ENCODE measurements at places on chromosomes 3 and 15.

DNA sequence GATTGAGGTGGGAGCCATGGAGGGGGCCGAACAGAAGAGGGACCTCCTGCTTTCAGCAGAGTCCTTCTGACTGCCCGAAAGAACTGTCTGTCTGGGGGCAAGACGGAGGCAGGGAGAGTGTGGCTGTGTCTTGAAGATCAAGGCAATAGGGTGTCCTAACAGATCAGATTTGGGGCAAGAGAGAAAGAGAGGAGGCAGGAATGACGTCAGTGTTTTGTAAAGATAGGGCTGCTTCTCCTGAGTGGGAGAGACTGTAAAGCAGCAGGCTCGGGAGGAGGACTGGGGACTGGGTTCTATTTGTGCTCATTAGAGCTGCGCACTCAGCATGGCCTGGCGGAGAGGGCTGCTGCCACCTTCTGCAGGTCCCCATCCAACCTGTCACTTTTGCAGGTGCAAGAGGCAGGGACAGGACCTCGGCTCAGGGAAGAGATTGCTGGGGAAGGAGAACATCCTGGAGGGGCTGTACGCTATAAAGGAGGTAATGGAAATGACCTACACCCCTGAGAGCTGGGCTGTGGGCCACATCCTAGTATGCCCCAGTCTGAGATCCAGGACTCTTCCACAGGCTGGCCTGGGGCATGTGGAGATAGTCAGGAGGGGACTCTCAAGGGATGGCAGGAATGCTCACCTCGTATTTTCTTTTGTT is 29.0 kb upstream of the FGD5 start:
- no peak for DNase-seq

DNA sequence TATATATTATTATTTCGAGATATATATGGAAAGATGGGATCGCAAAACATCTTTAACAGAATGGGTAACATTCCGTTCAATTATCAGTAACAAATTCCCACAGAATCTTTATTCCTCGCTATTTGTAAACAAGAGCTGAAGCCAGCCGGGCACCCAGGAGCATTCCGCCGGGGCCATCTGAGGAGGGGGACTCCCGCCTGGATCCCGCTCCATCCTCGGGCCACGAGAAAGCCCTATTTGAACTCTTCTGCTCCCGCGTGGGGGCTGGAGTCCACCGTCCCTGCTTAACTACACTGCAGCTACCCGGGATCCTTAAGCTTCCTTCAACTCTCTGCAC is 687 bp downstream of the GPR176 start:
- no peak for DNase-seq

GRCh38 chr3:43856351-43856750 is 165.6 kb downstream of the ABHD5 start:
- no peak for DNase-seq

DNA sequence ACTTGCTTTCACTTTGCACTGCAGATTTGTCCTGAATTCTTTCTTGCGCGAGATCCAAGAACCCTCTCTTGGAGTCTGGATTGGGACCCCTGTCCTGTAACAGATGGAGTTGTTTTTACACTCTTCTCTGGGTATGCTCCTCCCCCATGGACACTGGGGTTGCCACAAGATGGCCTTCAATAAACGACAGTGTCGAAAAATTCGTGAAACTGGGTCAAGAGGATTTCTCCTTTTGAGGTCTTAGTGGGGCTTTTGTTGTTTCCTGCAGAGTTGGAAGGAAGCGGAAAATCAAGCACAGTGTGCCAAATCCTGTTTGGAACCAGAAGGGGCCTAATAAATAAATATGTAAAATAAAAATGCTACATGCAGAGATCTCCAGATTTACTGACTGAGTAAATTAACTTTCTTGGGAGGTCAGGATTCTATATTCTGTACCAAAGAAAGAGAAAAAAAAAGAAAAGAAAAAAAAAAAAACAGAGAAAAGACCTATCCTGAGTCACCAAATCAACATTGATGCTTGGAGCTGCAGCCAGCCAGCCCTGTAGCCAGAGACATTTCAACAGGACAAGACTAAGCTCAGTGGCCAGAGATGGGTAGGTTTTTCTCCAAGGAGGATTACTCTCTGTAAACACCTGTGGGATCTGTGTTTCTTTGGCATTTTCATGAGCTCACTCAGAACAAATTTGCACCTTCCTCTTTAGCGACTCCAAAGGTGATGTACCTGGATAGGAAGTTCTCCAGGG is 24.8 kb downstream of the CCDC80 start:
- no peak for DNase-seq

DNA sequence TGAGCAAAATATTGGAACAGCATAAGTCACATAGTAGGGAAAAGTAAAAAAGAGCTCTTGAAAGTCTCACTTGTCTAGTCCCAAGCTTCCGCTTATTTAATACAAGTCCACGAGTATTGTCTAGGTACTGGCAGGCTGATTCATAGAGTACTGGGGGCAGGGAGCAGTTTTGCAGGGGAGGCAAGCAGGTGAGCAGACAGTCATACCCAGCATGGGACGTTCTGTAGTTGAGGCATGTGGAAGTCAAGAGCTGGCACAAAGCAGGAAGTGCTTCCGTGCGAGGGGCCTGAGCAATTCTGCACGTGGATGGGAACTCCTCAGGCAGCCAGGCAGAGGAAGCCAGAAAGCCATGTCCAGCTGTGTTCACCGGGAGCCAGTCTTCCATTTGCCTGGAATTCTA is 287.6 kb downstream of the EPHB1 start:
- DNase-seq = no peak

DNA sequence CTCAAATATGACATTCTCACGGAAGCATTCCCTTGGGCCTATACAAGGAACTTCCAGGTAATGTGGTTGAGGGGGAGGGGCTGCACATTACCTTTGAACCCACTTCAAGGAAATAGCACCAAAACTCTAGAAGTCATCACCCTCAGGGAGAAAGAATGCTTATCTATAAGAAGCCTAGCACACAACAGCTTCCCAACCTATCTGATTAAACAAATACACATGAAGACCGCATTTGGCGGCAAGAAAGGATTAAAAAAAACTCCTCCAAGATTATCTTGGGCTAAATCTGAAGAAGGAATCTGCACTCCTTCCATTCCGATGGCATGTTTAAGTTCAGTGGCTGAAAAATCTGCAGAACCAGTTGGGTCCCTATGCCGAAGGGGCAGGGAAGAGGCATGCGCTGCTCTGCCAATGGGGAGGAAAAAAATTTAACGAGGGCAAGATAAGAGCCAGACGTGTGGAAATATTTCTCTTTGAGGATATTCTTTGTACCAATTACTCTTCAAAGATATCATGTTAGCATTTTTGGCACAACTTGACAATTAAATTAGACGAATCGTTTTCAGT is 82.0 kb upstream of the WNT5A start:
- no peak for DNase-seq

GRCh38 chr3:23271876-23272741 is 69.0 kb downstream of the UBE2E2 start:
- no peak for DNase-seq

- DNase-seq = no peak
Measured at GRCh38 chr3:194995922-194996321, 275.0 kb downstream of the XXYLT1 start.

DNA sequence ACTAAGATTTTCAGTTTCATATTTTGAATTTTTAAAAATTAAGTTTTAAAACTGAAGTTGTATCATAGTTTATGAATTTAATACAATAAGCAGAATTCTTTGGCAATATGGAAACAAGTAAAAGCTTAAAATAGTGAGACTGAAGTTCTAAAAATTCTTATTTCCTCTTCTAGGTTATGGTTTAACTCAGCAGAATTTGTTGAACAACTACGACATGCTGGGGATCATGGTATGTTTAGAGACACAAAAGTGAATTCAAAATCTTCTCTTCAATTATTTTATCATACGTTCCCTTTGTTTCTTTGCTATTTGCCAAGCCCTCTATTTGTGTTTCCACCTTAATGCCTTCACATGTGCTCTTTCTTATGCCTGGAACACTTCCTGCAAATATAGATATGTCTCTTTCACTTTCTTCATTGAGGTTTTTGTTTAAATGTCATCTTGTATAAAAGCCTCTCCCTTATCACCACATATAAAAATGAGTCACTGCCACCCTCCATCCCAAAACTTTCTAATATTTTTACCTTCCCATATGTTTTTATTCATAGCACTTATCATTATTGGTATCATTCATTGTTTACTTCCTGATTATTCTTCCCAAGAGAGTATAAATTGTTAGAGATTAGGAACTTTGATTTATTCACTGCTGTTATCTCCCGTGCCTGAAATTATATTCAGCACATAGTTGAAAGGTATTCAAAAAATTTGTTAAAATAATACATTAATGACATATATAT is 6.4 kb downstream of the SUCNR1 start:
- DNase-seq = no peak

GRCh38 chr3:78569804-78570203 is 1198.0 kb downstream of the ROBO1 start:
- DNase-seq = no peak

- no peak for DNase-seq
Measured at GRCh38 chr3:59813148-59813538, 763.3 kb upstream of the CFAP20DC start.

- DNase-seq = no peak
Measured at GRCh38 chr15:70545526-70545925, 217.8 kb downstream of the UACA start.

GRCh38 chr3:188938999-188939398 is 232.8 kb upstream of the TPRG1 start:
- DNase-seq = no peak

DNA sequence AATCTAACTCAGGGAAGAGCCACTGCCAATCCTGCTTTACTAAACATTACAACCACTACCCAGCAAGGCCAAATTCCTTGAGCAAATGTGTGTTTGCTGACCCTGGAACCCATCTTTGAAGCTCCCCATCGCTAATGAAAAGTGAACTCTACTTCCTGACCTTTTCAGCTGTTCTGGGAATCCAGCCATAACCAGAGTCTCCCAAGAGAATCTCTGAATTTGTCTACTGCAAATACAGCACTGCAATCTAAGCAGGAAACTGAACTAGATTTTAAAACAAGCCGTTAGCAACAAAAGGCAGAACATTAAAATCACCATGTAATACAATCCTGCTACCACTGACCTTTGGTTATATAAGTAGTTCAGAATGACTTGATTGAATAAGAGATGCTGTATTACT is 309.2 kb downstream of the MAGI1 start:
- no peak for DNase-seq

DNA sequence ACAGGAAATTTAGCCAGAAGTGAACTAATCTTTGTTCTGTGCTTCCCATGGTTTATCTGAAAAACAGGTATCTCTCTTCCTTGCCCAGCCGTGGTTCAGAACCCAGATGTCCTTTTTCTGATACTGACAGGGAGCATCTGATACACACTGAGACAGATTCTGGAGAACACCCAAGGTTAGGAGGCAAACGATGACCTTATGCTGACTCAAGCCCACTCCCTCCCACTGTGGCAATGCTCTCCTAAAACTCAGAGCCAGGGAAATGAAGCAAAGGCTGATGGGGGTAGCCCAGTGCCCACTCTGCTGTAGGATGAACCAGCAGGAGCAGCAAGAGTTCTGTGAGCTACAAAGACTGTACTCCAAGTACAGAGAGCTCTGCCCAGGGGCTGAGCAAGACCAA is 225.1 kb downstream of the NTRK3 start:
- DNase-seq = no peak

DNA sequence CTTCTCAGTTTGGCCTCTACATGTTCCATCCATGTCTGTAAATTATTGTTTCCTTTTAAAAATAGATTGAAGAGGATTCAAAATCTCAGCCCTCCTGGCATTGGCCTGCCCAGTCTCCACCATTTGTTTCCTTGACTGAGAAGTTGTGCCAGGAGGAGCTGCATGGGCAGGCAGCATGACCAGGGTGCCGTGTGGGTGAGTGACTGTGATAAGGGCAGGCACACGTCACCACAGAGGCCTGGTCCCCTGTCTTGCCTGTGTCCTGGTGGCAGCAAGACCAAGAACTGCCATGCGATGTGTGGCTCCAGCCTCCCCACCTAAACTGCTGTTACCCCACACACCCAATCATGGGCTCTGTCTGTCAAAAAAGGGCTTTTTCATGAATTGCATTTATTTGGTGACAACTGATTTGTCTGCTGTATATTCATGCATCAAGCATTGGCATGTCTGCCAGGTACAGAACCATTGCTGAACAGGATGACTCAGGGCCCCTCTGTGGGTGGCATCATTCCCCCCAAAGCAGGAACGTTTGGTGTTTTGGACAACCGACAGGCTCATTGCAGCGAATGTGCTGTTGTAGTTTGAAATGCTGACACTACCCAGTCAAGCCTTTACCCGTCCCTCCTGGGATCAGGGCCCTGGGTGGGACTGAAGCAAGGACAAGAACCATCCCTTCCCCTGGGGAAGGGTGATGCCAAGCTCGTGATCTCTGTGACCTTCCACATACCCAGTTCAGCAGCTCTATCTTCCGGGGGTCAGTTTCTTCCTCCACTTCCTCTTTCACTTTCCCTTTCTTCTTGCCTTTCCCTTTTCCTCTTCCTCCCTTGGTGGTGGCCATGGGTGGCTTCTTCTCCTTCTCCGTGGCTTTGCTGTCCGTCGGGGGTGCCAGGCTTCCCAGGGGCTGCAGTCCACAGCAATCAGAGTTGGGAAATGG is 51.6 kb downstream of the TRPM1 start:
- no peak for DNase-seq

DNA sequence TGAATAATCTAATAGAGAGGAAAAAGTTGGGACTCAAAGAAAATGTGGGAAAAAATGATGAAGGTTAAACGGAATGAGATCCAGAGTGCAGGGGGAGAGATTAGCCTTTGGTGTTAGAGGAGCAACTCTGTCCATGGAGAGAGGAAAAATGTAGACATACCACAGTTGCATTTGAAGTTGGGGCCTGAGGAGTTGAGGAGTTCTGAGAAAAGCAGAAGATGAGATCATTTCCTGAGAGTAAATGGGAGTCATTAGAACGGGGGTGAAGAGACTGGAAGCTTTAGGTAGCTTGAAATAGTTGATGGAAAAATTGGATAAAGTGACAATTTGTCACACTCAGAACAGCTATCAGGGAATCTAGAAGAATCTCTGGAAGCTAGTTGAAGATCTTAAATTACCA is 7.3 kb downstream of the CCR5AS start:
- DNase-seq = no peak

- no peak for DNase-seq
Measured at GRCh38 chr3:156516961-156517360, 38.0 kb downstream of the SSR3 start.

GRCh38 chr3:55675478-55675877 is 188.4 kb upstream of the WNT5A start:
- DNase-seq = no peak

DNA sequence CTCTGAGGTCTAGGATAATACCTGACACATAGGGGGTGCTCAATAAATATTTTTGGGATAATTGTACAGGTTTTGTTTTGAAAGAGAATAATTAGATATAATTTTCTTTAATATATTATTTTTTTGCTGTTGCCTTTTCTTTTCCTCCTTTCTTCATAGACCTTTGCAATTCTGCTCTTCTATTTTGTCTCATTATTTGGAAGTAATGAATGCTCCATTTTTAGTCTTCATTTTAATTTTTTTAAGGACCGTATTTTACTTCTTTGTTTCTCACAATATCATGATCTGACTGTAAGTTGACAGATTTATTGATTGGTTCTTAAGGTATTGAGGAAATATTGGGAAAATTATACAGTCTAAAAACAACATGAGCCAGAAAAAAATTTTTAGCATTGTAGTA is 150.5 kb upstream of the TMC3 start:
- no peak for DNase-seq

All from cortex of kidney (tissue), 1 donor.